ENCODE measurements at places on chromosomes 6 and 20.

- DNase-seq: no peak
These were observed 117.6 kb downstream of the JPH2 start for GRCh38 chr20:44069203-44070011.

DNA sequence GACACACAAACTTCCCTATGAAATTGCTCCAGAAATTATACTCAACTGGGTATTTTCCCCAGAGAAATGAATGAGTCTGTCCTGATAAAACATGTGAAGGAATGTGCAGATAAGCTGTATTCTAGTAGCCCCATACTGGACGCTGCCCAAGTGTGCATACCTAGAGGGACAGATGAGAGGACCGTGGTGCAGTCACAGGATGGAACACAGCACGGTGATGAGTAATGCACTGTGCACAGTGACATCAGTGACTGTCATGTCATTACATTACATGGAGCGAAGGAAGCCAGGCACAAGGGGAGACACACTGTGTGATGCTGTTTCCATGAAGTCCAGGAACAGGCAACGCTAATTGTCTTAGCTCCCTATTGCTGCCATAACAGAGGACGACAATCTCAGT, 155.5 kb downstream of the CDH4 start:
- DNase-seq: no peak

GRCh38 chr6:169862043-169862891, 110.8 kb downstream of the ERMARD start:
- DNase-seq: no peak

DNA sequence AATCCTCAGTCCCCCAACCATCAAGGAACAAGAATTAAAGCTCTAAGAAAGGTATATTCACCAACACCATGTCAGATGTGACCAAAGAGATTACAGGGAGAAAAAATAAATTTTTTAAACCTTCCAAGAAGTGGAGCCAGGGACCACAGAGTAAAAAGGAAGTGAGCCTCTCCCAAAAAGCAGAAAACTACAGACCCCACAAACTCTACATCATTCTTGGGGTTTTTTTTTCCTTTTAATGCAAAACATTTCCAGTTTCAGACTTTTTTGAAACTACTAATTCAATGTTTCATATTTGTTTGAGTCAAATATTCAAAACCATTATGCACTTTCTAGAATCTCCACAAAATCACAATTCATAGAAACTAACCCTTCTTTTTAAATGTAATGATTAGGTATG, 6.8 kb upstream of the IL17F start:
- no peak for DNase-seq

DNA sequence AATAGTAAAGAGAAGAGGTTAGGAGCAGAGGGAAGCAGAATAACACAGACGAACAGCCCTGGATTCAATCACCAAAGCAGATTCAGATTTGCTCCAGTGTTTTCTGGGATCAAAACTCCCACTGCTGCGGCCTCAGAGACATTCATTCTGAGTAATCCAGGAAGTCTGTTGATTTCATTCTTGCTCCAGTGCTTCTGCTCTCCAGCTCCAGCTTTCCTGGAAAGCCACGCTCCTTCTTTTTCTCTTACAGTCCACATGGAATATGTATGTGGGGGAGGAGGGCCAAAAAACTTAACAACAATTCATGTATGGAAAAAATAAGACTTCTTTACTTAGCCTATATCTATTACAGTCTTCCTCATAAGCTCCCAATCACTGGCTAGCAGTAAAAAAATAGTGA, 26.4 kb upstream of the UST start:
- DNase-seq: peak; percentile 12

DNA sequence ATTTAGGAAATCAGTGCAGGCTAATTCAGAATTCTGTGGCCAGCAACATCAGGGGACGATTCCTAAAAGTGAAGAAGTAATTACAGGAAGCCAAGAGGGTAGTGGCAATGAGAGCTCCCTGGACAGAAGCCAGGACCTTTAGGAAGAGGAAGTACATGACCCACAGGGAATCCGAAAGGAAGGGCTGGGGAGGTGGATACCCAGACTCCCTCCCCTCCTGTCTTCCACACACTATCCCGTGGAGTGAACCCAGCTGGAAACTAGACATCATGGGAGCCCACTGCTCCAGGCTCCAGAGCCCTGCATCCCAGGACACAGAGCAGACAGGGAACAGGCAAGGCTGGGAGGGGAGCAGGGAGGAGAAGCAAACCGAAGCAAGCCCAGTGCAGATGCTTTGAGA, 83.0 kb downstream of the SNX5 start:
- DNase-seq: no peak

- no peak for DNase-seq
These were observed 13.0 kb downstream of the AFDN start for GRCh38 chr6:167839755-167840154.

DNA sequence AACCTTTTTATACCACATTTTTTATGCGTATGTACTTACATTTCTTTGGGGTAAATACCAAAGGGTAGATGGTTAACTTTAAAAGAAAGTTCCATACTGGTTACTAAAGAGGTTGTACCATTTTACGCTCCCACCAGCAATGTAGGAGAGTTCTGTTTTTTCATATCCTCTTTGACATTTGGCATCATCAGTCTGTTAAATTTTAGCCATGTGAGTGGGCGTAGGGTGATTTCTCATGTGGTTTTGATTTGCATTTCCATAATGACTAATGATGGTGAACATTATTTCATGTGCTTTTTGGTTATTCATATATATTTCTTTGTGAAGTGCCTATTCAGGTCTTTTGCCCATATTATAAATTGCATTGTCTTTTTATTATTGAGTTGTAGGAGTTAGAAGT, 194.2 kb downstream of the PRL start:
- no peak for DNase-seq

DNA sequence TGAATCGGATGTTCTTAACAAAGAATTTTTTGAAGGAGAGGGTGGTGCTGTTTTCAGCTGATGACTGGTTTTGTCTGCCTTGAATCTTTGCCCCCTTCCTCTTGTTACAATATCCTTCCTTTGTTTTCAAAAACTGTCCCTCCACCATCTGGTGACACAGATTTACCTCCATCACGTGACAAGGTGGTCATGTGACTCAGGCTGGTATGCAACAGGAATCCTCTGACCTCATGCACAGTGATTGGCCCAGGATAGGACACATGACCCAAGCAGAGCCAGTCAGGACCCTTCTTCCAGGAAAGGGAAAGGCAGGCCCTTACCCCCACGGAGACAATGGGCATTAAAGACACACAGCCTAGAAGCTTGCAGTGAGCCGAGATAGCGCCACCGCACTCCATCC, 84.7 kb upstream of the MC3R start:
- DNase-seq: no peak

DNA sequence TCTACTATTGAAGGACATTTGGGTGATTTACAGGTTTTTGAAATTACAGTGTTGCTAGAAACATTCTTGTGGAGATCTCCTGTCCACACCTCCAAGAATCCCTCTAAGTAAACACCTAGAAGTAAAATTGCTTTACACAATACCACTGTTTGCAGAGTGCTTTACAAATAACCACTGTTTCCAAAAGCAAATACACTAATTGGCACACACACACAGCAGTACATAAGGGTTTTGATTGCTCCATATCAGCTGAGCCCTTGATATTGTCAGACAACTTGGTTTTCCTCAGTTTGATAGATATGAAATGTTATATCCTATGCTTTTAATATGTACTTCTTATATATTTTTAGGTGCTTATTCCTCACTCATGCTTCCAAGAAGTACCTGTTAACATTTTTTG, 6.3 kb downstream of the HMGN4 start:
- no peak for DNase-seq

DNA sequence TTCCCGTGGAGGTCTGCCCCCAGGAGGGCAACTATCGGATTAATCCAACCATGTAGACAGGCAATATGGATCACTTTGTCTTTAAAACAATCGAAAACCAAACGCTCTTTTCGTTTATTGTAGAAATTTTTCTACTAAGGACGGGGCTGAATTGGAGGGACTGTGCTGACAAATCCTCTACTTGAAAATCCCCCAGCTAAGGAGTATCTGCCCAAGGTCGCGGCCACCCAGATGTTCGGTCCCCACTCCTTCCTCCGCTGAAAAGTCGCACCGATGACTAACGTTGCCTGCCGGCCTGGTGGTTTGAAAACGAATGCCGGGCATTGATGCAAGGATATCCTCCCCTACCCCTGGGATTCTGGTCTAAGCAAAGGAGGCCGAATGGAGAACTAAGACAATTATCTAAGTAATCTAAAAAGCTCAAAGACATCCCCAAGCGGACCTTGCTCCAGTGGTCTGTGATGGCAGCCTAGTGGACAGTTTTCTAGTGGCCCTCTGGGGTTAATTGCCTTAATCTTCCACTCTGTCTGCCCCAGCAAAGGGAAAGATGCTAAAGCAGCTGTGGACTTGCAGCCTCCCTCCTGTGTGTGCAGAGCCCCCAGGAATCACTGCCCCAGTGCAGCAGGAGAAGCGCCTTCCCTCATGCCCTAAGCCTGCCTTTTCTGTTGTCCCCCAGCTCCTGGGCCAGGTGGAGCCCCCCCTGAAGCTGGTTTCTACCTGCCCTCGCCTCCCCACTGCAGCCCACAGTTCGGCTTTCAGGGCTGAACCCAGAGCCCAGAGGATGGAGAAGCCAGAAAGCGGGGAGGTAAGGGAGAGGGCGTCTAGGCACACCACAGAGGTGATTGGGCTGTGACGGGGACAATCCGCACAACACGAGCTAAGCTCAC, 3.6 kb upstream of the FOXC1 start:
- DNase-seq: no peak

DNA sequence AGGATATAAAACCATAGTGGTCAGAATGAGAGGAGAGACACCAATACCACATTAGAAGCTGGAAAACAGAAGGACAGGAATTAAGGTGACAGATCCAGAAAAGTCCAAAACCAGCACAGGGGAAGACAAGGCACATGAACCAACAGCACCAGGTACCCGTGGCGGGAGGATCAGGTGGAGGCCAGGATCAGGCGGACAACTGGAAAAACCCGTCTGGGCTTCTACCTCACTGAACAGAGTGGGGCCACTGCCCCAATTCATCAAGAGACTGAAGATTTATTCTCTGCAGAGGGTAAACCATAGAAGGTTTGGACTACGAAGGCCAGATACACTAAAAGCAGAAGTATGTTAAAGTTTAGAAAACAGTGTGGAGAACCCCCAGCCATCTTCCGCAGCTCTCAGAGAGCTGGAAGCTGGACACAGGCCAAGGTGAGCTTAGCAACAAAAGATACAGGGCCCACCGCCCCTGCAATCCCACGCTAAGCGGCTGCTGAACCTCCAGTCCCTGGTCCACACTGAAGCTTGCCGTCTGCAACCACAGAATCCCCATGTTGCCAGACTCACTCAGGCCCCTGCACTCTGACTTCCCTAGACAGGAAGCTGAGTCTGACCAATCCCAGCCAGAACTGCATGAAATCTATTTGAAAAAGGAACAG, 29.9 kb downstream of the ABHD12 start:
- DNase-seq: peak; percentile 34

GRCh38 chr6:50602292-50602691, 111.0 kb upstream of the TFAP2D start:
- DNase-seq: no peak

GRCh38 chr6:122033564-122034181, 365.8 kb upstream of the HSF2 start:
- DNase-seq: no peak

DNA sequence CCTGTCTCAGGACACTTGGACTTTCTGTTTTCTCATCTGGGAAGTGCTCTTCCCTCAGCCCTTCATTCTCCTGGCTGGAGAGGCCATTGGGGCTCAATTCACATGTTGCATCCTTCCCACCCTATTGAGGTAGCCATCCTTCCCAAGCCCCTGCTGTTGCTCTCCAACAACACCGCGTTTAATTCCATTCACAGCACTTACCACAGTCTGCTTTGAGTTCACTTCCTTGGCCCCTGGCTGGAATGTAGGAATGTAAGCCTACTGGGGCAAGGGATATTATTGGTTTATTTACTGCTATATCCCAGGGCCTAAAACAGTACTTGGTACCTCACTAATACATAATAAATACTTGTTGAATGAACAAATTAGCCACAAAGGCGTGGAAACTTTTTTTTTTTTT, 6.7 kb upstream of the GFOD1 start:
- no peak for DNase-seq

DNA sequence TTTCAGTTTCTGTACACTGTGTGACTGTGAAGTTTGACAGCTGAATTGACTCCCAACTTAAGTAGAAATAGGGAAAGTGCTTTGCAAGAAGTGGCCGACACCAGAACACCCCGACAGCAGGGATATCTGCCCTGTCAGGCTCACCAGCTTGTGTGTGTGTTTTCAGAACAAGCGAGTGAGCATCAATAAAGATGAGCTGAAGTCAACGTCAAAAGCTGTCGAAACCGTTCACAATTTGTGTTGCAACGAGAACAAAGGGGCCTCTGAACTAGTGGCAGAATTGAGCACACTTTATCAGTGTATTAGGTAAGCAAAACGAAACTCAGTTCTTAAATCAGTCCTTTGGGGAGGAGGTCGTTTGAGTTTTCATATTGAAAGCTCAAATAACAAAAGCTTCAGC, 10.7 kb downstream of the NELFCD start:
- no peak for DNase-seq

- DNase-seq: no peak
These were observed 43.9 kb downstream of the BCAS1 start for GRCh38 chr20:54026295-54027064.

- no peak for DNase-seq
These were observed 15.7 kb downstream of the SASH1 start for GRCh38 chr6:148358196-148358785.

DNA sequence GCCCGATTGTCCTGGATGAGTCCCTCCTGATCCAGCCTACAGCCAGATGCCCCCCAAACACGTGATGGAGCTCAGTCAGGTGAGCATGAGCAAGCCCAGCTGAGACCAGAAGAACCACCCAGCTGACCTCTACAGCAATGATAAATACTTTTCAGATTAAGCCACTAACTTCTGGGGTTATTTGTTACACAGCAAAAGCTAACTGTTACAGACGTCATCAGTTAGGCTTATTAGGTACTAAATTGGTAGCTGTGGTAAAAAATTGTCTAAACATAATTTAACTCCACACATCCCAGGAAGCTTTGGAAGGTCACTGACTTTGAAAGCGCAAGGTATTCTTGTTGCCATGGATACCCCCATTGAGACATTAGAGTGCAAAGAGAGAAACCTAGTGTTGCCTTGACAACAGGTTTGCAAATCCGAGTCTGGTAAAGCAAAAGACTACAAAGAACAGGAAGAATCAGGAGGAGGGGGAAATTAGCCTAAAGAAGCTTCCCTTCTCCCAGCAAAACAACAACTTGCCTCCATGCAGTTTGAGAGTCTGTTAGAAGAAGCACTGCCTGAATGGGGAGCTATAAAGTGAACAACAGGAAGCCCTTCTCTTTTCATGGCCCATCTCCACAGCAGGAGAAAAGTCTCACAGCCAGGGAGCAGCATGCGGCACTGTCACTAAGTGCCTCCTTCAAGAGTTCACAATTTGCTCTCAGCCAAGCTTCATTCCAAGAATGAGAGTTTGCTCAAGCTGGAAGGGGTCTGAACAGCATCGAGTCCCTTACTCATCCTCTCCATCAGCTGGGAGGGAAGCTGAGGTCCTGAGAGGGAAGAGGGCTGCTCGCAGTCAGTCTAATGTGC, 41.7 kb upstream of the ZNF831 start:
- no peak for DNase-seq

- no peak for DNase-seq
These were observed 216.5 kb upstream of the SNX9 start for GRCh38 chr6:157606516-157606915.

All from H54 (cell line).